ENCODE measurements at places on chromosomes 3 and 15.

DNA sequence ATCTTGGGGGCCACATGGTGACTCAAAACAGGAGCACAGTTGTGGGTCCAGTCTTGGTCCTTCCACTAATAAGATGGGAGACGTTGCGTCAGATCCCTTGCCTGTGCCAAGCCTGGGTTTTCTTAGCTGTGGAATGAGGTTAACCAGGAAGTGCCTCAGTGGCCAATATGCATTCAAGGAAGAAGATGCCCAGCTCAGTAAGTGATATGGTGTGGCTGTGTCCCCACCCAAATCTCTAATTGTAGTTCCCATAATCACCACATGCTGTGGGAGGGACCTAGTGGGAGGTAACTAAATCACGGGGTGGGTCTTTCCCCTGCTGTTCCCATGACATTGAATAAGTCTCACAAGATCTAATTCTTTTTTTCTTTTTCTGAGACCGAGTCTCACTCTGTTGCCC, 6.4 kb downstream of the ALG1L2 start:
- DNase-seq, result no peak

GRCh38 chr15:36525430-36525829, 54.0 kb upstream of the CDIN1 start:
- DNase-seq, result no peak

GRCh38 chr15:63517628-63518027, 13.2 kb downstream of the USP3 start:
- DNase-seq, result no peak

DNA sequence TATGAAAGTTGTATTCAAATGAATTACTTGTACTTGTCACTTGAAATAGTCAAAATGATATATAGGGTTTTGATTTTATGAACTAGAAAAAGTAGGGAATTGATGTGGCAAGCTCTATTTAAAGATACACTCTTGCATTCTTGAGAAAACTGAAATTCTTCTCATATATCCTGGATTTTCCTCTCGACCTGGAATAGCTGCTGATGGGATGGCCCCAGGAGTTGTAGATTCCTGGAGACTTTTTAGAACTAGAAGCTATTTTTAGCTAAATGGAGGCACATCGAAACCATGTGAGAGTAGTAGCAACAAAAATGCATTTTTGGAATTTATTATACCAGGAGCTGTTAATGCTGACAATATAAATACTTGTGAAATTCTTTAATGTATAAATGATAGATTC, 125.9 kb downstream of the LEKR1 start:
- no peak for DNase-seq

- DNase-seq, result no peak
Observed at GRCh38 chr3:52487050-52487787, 7.9 kb upstream of the STAB1 start.

DNA sequence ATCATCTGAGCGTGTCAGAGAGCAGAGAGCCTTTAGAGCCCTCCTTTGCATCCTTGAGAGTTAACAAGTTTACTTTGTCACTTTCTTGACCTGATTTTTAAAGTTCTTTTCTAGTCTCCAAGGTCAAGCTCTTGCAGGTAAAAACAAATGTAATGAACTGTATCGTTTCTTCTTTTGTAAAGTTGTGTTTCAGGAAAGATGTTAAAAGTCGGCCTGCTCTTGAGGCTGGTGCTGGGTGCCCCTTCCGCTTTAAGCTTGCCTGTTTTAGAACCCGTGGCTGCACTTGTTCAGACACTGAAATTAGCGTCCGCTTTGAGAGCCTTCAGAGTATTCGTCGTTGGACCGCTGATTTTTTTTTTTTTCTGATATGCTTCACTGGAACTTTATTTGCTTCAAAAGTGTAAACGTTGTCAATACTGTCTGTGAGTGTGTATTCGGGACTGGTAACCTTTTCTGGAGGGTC, 52.6 kb upstream of the ULK4 start:
- DNase-seq, result no peak

GRCh38 chr3:112604536-112604935, 36.4 kb downstream of the CCDC80 start:
- DNase-seq, result no peak

DNA sequence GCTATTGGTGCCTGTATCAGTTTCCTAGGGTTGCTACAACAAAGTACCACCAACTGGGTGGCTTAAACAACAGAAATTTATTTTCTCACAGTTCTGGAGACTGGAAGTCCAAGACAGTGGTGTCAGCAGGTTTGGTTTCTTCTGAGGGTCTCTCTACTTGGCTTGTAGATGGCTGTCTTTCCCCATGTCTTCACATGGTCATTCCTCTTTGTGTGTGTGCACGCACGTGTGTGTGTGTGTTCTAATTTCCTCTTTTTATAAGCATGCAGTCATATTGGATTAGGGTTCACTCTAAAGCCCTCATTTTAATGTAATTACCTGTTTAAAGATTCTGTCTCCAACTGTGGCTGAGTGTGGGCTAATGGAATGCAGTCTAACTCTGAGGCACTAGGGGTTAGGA, 182.5 kb downstream of the SPATA16 start:
- DNase-seq, result no peak

DNA sequence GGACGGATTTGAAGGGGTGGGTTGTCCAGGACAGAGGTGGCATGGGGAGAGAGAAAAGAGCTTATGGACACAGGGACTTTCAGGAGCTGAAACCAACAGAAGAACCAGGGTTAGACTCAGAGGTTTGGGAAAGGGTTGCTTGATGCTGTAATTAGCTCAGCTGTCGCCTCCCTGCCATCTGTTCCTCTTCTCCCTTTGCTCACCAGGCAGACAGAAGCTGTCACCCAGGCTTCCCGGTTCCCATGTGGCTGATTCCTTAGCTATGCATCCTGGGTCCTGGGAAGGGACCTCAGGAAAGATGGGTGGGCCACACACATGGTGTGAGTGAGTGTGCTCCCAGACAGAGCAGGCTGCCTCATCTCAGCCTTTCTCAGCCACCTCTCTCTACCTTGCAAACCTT, 14.1 kb downstream of the PTPN23 start:
- DNase-seq, result no peak

Data from esophagus squamous epithelium (tissue), 5 donors.